ENCODE measurements at places on chromosomes 5 and 9.

DNA sequence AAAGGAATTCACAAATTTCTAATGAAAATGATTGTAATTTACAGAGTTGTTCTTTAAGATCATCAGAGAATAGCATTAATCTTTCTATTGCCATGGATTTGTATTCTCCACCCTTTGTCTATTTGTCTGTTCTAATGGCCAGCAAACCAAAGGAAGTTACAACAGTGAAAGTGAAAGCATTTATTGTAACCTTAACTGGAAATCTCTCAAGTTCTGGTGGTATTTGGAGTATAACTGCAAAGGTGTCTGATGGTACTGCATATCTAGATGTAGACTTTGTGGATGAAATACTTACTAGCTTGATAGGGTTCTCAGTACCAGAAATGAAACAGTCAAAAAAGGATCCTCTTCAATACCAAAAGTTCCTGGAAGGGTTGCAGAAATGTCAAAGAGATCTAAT is 21.7 kb downstream of the RMI1 start:
- no peak for DNase-seq

- DNase-seq, result peak; percentile 32
Measured at GRCh38 chr5:9370256-9370655, 175.6 kb downstream of the SEMA5A start.

GRCh38 chr5:66898241-66898995 is 298.2 kb downstream of the CD180 start:
- no peak for DNase-seq

GRCh38 chr5:96487859-96488258 is 54.8 kb upstream of the PCSK1 start:
- peak; percentile 19 for DNase-seq

GRCh38 chr5:107047048-107047447 is 623.7 kb downstream of the EFNA5 start:
- DNase-seq, result no peak

DNA sequence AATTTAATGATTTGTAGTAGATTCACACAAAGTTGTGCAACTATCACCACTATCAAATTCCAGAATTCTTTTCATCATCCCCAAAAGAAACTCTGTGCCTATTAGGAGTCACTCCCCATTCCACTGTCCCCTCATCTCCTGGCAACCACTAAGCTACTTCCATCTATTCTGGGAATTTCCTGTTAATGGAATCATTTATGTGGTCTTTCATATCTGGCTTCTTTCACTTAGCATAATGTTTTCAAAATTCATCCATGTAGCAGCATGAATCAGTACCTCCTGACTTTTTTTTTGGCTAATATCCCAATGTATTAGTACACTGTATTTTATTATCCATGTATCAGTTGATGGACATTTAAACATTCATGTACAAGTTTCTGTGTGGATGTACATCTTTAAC is 157.6 kb downstream of the TTC39B start:
- DNase-seq, result peak; percentile 53

DNA sequence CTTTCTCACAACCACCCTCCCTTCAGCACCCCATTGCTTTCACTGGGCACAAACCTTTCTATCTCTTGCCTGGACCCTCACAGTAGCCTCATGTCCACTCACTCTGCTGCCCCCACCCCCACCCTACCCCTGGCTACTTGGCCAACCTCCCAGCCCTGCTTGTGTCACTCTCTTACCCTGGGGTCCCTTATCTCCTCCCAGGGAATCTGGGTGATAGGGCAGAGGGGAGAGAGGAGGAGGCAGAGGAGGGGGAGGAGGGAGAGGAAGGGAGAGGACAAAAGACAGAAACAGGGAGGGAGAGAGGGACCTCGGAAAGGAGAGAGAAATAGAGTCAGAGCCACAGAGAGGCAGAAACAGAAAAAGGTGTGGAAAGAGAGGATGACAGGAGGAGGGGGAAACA is 25.0 kb upstream of the KIF12 start:
- no peak for DNase-seq

DNA sequence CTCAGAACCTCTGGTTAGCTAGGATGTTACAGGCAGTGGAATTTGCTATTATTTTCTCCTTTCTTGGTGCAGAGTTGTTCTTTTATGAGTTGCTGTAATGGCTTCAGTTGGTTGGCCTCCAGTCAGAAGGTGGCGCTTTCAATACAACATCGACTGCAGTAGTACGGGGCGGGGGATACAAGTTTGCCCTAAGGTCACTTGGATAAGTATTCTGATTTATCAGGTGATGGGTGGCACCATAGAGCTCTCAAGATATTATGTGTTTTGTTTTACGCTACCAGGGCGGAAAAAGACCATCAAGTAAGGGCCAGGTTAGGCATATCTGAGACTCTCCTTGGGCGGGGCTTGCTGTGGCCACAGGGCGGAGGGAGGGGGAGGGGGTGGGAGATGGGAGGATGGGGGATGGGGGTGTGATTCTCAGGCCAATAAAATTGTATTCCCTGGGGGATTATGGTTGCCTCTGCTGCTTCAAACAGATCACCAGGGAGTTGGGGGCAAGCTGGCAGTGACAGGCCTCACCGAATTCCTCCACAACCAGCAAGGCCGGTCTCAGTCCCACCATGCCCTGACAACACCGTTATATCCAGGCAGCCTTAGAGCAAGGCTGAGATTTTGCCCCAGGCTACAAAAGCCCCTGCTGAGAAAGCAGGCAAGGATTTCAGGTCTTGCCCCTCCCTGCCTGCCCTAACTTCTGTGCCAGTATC is 15.9 kb upstream of the RNF38 start:
- no peak for DNase-seq

DNA sequence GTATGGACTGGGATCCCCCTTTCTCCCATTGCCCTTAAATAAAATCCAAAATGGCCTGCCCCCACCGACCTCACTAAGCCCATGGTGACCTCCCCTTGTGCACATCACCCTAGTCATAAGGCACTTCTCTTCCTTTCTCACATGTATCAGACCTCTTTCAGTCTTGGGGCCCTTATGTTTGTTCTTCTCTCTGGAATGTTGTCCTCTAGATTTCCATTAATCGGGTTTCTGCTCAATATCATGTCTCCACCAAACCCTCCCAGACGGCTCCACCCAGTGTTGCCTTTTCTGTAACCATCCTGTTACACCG is 196.3 kb downstream of the ERCC6L2 start:
- no peak for DNase-seq

DNA sequence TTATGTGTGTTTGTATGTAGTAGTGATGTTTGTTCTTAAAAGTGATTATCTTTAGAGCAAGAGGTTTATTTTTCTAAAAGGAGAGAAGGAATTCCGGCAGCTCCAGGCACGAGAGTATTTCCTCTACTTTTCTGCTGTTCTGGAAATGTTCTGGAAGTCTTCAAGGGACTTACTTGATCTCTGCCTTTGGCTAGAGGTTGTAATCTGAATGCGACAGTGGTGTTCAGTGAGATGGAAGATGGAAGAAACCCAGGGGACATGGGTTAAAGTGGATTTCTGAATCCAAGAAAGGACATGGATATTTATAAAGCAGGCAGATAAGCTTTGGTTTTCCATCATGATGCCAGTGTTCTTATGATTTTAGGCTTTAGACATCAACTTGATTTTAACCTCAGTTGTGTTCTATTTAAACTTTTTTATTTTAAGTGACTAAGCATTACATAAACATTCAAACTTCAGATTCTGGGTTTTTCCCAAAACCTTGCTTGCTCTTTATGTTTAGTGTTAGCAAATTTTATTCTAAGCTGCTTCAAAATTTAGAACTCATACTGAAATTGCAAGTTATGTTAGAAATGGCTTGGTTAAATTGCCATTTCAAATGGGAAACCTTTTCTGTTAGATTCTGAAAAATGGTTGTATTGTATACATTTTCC is 3.6 kb downstream of the GPR21 start:
- peak; percentile 38 for DNase-seq

DNA sequence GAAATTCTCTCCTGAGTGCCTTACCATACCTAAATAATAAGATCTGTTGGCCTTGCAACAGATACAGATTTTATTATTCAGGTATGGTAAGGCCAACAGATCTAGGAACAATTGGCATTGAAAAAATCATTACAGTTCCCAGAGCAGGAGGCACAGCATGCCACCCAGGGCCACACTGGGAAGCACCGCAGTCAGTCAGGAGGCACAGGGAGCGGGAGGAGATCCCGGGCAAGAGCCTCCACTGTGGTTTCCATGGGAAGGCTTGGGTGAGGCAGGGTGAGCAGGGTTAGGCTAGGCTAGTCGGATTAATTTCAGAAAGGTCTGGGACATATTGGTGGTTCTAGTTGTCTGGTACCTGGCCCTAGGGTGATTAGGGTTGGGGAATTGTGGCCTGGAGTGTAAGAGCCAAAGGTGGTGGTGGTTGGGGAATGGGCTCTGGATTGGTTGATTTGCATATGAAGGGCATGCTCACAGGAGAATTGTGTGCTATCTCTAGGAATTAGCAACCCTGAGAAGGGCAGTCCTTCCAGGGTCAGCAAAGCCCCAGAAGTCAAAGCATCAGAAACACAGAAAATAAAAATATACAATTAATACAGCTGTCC is 111.4 kb downstream of the PDE8B start:
- no peak for DNase-seq
